ENCODE measurements at places on chromosomes 3 and 15.

GRCh38 chr3:48301800-48302166 is 31.7 kb downstream of the SPINK8 start:
- peak; percentile 33 for DNase-seq

DNA sequence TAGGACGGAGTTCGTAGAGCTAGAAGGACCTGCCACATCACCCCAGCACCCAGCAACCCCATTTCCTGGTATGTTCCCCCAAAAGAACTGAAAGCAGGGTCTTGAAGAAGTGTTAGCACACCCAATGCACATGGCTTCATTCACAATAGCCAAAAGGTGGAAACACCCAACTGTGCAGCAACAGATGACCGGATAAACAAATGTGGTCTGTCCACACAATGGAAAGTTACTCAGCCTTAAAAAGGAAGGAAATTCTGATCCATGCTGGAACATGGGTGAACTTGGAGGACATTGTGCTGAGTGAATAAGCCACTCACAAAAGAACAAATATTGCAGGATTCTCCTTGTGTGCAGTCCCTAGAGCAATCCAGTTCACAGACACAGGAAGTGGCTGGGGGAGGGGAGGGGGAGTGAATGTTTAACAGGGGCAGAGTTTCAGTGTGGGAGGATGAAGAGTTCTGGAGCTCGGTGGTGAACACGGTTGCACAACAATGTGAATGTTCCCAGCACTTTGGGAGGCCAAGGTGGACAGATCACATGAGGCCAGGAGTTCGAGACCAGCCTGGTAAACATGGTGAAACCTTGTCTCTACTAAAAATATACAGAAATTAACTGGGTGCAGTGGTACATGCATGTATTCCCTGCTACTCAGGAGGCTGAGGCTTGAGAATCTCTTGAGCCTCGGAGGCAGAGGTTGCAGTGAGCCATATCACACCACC is 157.5 kb downstream of the NUP210 start:
- no peak for DNase-seq

- no peak for DNase-seq
Observed at GRCh38 chr15:67074886-67075229, 9.5 kb downstream of the SMAD3 start.

GRCh38 chr3:46902188-46902631 is 24.7 kb downstream of the PTH1R start:
- DNase-seq: no peak

DNA sequence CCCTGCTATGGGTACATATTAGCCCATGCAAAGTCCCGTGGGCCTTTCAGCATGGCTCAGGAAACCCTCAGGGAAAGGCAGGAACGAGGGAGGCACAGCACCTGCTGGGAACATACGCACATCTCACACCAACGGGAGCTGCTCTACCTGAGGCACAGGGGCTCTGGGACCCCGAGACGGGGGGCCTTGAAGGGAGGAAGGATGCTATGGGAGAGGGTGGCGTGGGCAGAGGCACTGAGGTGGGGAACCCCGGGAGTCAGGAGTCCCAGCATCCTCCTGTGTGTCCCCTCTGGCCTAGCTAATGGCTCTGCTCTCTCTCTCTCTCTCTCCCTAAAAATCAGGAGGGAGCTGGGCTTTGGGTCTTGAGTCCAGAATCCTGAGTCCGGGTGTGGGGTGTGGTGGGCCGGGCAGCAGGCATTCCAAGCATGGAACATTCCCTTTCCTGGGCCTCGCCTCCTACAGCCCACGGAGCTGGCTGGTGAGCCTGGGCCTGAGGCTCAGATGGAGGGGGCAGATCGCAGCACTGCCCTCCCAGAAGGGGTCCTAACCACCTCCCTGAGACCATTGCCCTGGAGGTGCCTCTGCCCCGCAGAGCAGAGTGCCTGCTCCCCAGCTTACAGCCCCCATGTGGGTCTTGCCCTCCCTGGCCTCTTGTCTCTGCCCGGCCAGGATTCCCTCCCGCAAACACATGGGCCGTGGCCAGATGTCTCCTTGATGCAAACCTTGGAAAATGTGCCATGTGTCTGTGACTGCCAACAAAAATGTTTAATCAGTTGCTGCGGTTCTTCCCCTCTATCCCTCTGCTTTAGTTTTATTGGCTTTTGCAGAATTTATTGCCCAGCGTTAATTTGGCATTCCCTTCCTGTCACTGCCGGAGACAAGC is 101.6 kb downstream of the TMEM266 start:
- DNase-seq: no peak

- no peak for DNase-seq
Observed at GRCh38 chr3:12743583-12743982, 15.5 kb downstream of the TMEM40 start.

- DNase-seq: no peak
Observed at GRCh38 chr3:33152363-33153360, 38.8 kb downstream of the CRTAP start.

GRCh38 chr15:76338486-76339304 is 2.1 kb downstream of the ISL2 start:
- DNase-seq: no peak

DNA sequence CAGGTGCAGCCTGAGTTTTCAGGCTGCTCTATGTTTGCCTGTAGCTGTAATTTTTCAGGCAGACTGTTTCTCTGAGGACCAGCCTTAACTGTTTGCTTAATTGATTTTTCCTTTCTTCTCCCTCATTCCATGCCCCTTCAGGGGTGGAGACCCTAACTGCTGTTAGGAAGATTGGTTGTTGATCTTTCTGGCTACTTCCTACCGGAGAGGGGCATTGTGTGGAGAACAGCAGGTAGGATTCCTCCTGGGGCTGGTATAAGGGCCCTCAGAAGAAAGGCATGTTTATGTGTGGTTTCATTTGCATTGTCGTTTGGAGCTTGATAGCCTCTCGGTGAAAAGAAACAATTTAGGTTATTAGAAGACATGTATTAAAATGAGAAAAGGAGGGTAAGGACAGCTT is 56.9 kb upstream of the GOLGA6L2 start:
- DNase-seq: no peak

DNA sequence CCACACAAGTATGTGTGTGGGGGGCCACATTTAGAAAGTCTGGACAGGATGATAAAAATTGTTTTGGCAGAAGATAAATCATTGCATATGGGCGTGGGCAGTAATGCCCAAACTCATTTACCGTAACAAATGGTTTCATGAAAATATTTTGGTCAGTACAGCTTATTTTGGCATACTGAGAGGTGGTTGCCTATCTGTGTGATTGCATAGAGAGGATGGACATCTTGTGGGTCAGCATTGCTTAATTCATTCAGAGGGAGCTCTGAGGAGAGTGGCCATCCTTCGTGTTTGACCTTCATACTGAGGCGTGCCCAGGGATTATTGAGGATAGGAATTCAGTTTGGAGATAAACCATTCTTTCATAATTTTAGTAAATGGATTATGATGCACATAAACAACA is 162.5 kb downstream of the GAP43 start:
- no peak for DNase-seq

GRCh38 chr3:44903314-44903713 is 28.9 kb downstream of the TGM4 start:
- DNase-seq: no peak

DNA sequence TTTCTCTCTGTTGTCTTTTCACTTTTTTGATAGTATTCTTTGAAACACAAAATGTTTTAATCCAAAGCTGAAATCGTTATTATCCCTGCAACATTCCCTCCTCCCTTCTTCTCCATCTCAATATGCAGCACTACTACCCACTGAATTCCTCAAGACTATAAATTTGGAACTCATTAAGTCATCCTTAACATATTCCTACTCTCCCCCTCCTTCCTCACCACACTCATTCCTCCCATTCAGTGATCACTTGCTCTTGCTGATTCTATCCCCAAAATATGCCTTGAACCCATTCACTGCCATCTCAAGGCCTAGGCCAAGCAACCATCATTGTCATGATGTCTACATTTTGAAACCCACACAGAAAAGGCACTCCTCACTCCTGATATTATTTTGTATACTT is 2.4 kb upstream of the PIK3R4 start:
- no peak for DNase-seq

GRCh38 chr3:34844323-34844620 is 795.1 kb upstream of the ARPP21 start:
- DNase-seq: no peak

DNA sequence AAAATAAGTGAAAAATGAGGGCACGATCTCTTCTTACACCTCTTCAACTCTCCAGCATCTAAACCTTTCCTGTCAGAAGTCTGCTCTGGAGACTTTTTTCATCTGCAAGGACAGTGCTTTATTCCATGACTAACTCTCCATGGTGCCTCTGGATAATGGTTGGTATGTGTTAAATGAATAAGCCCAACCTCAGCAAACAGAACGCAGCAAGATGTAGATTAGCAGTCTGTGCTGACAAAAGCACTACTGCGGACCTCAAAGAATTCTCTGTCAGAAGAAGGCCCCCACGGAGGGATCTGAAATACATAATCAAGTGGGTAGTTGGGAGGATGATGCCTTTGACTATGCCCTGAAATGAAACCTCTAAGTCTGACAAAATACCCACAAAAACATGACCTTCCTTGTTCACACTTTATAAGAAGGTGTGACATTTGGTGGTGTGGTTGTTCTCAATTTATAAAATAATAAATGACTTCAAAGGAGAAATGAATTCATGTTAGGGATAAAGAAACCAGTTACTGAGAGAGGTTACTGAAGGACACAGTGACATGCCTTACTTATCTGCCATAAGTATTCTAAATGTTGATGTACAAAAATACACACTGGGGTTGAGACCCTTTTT is 43.2 kb upstream of the ADCY5 start:
- DNase-seq: no peak

GRCh38 chr3:112585782-112586181 is 23.9 kb downstream of the SLC35A5 start:
- DNase-seq: no peak

- DNase-seq: no peak
Observed at GRCh38 chr3:99845999-99846398, 28.3 kb downstream of the CMSS1 start.

- DNase-seq: peak; percentile 81
Observed at GRCh38 chr3:167882057-167882667, 146.6 kb downstream of the SERPINI1 start.

- no peak for DNase-seq
Observed at GRCh38 chr3:165755571-165755970, 81.7 kb downstream of the BCHE start.

DNA sequence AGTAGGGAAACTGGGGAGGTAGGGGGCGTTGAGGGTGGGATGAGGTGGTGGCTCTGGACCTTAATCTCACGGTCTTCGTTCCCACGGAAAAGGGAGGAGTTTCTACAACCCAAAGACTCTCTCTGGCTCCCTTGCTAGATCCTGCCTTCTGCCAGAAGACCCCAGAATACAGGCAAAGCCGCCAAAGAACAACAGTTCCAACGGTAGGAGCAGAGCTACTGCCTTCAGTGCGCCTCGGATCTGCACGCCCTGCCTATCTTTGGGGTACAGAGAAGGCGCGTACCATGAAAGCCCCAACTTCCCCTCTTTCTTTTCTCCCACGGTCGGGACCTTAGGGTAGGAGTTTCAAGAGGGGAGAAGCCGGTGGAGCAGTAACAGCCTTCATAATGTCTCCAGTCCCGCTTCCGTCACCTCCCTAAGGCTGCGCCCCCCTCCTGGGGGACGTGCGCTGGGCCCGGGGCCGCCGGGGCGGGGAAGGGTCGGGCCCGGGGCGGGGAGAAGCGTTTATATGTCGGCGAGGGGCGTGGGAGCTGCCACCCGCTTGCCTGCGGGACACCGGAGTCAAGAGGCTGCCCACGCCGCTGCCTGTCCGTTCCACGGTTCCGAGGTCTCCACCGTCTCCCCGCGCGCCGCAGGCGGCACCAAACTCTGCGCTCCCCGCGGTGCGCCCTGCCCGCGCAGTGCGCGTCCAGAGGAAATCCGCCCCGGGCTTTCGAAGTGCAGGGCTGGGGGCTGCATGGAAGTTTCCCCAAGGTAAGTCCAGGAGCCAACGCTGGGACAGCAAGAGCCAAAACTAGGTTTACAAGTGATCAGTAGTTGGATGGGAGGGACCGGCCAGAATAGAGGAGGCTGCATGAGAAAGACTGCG is at the start of gene COL6A6:
Gene COL6A6, plus strand, starts transcription at position 533 of the 868 bp plus-strand sequence. CDS start 43,188 bp downstream, outside the sequence.
- no peak for DNase-seq

GRCh38 chr3:40847551-40847992 is 322.8 kb downstream of the ZNF621 start:
- no peak for DNase-seq

- peak; percentile 55 for DNase-seq
Observed at GRCh38 chr3:172622916-172623700, 87.8 kb downstream of the NCEH1 start.

DNA sequence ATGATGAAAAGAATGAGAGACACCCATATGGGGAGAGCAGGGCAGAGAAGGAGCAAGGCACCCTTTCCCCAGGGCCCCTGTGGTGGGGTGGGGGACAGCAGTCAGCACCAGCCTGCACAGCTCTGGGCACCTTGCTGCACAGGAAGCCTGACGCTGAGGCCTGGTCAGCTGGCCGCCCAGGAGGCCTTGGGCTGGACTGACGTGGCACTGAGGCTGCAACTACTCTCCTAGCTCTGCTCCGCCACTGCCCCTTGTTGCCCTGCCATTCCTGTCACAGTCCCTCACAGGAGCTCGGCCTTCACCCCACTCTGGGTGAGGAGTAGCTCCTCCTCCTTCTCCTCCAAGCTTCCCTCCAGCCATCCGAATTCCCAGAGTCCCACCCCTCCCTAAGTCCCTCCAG is 99.7 kb downstream of the CPN2 start:
- no peak for DNase-seq

- no peak for DNase-seq
Observed at GRCh38 chr3:191302451-191302850, 26.7 kb upstream of the CCDC50 start.

DNA sequence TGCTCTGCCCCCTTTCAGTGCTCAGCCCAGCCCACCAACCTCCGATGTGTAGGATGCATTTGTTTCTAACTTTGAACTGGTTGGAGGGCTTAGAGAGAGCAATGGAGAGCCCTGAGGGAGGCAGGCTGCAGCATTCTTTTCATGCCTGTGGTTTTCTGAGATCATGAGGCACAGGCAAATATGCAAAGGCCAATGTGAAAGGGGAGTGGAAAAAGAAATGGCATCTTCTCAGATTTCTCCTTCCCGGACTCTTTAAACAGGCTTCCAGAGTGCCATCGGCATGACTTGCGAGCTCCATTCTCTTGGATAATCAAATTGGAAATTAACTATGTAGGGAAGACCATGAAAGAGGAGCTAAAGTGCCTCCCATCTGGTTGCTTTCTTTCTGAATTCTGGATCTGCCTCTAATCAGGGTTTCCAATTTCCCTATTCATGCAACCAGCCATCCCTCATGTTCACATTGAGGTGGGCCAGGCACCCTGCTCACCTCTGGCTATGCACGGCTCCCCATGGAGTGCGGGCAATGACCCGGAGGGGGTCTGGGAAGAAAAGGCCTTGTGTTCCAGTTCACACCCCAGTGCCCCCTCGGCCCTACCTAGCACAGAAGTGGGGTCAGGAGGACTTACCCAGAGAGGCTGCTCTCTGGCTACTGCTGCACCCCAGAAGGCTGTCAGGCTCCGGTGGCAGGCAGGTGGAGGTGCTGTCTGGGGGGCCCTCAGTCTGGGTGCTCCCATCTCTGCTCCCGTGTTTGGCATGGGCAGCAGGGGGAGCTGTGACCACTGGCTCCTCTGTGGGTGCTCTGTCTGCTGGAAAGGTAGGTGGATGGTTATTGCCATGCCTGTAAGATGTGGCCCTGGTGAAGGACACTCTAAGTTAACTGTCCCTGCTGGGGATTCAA is 16.1 kb downstream of the AMOTL2 start:
- peak; percentile 54 for DNase-seq

GRCh38 chr3:169143506-169143905 is 520.0 kb downstream of the MECOM start:
- no peak for DNase-seq
